ENCODE measurements at places on chromosomes 3 and 15.

- no peak for DNase-seq
These were observed 81.1 kb upstream of the NEO1 start for GRCh38 chr15:72970933-72971760.

- DNase-seq = no peak
These were observed 664 bp upstream of the PIK3CA start for GRCh38 chr3:179147514-179147872.

GRCh38 chr3:120364821-120365220 lies 15.7 kb upstream of the LRRC58 start:
- DNase-seq = no peak

GRCh38 chr15:67807836-67808235 lies 17.5 kb upstream of the SKOR1 start:
- no peak for DNase-seq

DNA sequence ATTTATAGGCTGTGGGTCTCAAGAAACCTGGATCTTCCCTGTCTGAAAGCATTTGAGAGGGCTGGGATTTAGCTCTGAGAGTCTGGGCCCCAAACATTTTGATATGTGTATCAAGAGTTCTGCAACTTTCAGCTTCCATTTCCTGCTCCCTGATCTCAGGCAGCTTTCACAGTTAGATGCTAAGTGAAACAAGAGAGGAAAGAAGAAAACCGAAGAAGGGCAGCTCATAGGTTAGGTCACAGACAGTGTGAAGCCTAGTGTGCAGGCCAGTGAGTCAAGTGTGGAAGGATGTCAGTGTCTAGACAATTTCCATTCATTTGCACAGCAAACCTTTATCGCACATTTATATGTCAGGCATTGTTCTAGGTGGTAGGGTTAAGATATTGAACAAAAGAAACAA lies 173.6 kb upstream of the PROK2 start:
- no peak for DNase-seq

DNA sequence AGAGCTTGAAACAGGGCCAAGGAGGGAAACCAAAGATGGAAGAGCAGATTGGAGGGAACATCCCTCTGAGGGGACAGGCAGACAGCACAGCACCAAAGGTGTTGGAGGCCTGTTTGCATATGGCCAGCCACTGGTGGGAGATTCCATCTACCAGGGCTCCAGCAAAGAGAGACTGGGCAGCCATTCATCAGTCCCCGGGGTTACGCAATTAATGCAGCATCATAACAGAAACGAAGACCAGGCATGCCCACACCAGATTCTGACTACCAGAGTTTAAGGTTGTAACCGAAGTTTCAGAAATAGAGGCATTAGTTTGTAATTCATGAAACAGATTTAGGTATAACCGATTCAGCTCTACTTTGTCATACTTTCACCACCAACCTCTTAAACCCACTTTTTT lies 58.1 kb downstream of the COL8A1 start:
- DNase-seq = no peak

DNA sequence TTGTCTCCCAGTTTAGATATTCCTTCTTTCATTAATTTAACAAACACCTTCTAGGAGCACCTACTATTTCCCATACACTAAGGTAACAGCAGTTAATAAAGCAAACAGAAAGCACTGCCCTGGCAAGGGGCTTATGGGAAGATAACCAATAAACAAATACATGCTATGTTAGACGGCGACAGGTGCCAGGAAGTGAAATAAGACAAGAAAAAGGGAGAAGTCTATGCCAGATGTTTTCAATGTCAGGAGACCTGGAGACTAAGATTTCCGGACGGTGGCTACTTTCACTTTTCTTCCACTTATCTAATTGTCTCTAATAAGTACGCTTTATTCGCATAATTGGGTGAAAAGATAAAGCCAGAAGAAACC lies 32.5 kb upstream of the ZNF445 start:
- peak; percentile 2 for DNase-seq

GRCh38 chr3:160061525-160061924 lies 72.9 kb downstream of the IL12A start:
- DNase-seq = no peak

- no peak for DNase-seq
These were observed 26.7 kb upstream of the ANPEP start for GRCh38 chr15:89841306-89841705.

GRCh38 chr3:11548721-11549131 lies 95.0 kb downstream of the VGLL4 start:
- DNase-seq = no peak

DNA sequence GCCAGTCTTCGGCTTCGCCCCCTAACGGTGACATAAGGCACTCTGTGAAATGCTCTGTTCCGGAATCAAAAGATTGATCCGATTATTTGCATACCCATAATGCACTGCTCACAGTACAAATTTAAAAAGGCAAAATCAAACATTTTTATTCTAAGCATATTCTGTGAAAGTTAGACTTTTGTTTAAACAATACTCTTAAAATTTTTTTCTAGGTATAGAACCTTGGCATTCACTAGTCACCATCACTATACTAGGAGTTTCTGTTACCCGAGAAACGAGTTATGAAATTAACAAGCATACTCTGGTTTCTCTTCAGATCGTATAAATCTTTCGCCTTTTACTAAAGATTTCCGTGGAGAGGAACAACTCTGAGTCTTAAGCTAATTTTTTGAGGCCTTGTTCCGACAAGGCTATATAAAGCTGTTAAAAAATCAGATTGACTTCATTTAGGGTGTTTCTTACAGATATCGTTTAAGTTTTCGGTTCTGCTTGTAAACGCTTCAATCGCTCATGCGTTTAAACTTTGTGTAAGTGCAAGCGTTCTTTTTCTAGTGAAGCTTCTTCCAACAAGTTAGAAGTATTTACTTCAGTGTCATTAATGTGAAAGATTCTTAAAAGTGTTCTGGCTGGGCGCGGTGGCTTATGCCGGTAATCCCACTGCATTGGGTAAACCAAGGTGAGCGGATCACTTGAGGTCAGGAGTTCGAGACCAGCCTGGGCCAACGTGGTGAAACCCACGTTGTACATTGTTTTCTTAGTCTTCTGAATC lies at the start of gene RNU5B-1:
TSS of gene RNU5B-1 (plus strand) at position 297 of the 769 bp plus-strand sequence.
- peak; percentile 84 for DNase-seq

DNA sequence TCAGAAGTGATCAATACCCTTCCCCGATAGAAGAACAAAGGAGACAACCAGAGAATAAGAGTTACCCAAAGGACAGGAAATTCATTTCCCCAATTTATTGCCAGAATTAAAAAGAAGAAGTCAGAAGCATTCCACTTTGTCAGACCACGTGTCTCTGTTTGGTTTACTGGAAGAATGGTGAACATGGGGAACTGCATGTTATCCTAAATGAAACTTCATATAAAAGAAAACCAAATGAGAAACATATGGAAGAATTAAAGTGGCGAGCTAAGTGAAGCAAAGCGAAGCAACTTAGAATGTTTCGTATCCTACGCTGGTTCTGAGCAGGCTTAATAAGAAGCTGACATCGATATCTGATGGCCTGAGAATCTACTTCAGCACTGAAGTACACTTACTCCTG lies 190.7 kb downstream of the MAGI1 start:
- DNase-seq = no peak

- no peak for DNase-seq
These were observed 2.9 kb downstream of the GATA2 start for GRCh38 chr3:128489927-128490649.

DNA sequence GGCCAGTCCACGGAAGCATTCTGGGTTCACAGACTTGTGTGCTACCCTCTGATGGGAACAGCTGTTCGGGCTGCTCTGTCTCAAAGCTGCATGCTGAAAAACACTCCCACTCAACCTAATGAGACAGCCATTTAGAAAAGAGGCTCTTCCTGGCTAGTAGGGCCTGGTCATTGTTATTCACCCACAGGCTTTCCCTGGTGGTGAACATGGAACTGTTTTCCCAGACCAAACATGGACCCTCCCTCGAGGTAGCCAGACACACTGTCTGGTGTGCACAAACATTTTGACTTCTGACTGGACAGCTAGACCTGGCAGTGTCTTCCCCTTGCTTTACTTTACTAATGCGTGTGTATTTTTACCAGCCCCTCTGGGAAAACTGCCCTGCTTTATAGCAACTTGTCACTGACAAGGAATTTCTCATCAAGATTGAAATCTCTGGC lies 39.0 kb downstream of the MECOM start:
- no peak for DNase-seq

- DNase-seq = no peak
These were observed 56.0 kb upstream of the MME start for GRCh38 chr3:155024006-155024638.

- no peak for DNase-seq
These were observed 121.3 kb upstream of the IQSEC1 start for GRCh38 chr3:13194285-13195209.

DNA sequence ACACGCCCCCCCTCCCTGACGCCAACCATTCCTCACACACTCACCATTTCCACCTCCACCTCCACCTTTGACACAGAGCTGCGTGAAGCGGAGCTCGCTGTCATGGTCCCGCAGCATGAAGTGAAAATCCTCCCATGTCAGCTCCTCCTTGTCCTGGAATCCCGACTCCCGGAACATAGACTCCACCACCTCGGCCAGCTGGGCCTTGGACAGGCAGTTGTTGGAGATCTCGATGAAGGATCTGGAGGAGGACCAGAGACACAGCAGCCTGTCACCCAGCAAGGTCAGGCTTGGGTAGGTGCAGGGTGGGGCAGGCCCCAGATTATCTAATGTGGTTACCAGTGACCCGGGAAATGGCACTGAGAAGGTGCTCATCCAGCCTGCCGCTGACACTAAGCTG lies 12.2 kb downstream of the DUOX2 start:
- no peak for DNase-seq

GRCh38 chr3:52052831-52053306 lies 3.5 kb downstream of the DUSP7 start:
- DNase-seq = no peak

DNA sequence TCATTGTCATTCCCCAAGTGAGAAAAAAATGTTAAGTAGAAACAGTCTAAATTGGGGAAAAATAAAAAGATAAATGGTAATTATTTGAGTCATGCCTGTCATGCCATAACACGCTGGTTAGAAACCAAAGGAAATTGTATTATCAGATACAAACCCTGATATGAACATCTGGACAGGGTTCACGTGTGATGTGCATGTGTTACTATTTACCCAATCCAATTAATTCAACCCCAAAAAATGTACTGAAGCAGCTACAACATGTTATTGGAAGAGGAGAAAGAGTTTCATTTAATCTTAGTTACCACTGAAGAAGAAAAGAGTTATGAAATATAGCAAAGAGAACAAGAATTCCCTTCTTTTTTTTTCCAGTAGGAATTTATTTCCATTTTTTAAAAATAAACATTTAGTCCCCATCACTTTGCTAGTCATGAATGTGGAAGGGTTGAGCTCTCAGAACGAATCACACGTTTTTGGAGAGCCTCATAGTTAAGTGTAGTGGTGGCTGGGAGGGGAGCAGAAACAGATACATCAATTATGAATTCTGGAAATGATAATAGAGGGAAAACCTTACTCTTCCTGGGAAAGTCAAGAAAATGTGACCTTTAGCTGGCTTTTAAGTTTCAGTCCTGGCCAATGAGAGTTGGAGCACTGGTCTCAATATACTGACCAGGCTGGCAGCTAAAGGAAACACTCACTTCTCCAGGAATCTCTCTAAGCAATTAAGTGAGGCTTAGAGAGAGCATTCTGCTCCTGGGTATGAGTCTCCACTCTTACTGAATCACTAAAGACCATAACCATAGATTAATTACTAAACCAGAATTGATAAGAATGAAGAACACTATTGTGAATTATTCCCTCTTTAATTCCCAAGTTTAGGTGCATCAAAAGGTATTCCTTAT lies 796.5 kb downstream of the GRM7 start:
- no peak for DNase-seq

DNA sequence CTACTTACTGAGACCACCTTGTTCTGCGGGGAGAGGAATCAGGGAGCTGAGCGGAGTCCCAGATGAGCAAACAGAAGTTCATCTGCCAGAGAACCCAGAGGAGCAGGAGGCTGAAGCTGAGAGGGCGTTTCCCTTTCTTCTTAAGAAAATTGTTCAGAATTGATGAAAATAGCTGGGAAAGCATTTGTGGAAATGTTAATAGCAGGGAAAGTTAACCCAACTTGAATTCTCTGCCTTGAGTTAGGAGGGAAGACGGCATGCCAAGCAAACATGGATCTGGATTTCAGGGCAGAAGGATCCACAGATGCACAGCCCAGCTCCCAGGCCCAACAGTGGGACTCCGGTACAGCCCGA lies 23.2 kb downstream of the CRABP1 start:
- DNase-seq = no peak

DNA sequence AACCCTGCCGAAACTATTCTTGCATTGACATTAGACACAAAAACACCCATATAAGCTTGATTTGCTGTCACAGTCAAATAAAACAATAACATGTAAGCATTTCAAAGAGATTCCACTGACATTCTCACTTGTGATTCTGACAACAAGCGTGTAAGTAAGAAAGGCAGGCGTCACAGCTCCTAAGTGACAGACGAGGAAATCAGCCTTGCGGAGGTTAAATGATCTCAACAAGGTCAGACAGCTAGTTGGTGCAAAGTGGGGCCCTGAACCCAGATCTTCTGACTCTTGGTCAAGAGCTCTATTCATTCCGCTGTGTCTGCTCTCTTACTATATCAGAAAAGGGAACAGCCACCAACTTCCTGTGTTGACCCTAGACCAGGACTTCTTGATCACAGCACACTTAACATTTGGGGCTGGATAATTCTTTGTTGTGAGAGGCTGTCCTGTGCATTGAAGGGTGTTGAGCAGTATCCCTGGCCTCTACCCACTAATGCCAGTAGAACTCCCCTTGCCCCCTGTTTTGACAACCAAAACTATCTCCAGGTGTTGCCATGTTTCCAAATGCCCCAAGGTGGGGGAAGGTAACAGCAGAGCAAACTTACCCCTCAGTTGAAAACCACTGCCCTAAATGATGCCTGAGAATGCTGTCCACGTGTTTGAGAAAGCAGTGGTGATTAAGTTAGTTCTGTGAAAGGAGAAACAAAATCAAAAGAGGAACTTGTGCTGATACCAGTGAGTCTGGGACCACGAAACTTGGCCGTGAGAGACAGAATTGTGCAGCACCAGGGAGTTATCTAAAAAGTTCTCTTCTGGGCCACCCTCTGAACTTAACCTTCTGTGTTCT lies 86.1 kb downstream of the LIPC start:
- no peak for DNase-seq

GRCh38 chr15:70510433-70510832 lies 252.9 kb downstream of the UACA start:
- no peak for DNase-seq

GRCh38 chr3:129313665-129314385 lies 35.2 kb downstream of the HMCES start:
- no peak for DNase-seq

DNA sequence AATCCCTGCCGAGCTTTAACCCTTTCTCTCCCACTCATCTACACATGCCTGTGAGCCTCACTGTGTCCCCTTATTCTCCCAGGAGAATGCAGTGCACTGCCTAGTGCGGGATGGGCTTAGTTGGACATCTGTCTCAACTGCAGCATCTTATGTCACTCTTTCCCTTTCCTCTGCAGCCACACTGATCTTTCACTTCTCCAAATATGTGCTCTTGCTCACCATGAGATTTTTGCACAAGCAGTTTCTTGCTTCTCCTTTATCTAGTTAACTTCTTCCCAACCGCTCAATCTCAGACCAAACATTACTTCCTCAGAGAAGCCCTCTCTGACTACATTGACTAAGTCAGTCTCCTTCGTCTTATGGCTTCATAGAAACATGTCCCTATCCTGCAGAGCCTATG lies 292.3 kb downstream of the KBTBD8 start:
- no peak for DNase-seq

- no peak for DNase-seq
These were observed 149.8 kb downstream of the TMCO5A start for GRCh38 chr15:38084289-38084688.

Measured in neuronal stem cell (in vitro differentiated cells).